ENCODE measurements at places on chromosomes 7 and 10.

GRCh38 chr10:122419016-122419415 lies 35.4 kb upstream of the ARMS2 start:
- DNase-seq: no peak

GRCh38 chr7:28748346-28748745 lies 209.8 kb downstream of the TRIL start:
- no peak for DNase-seq

GRCh38 chr7:129401228-129401966 lies 32.8 kb upstream of the STRIP2 start:
- no peak for DNase-seq

DNA sequence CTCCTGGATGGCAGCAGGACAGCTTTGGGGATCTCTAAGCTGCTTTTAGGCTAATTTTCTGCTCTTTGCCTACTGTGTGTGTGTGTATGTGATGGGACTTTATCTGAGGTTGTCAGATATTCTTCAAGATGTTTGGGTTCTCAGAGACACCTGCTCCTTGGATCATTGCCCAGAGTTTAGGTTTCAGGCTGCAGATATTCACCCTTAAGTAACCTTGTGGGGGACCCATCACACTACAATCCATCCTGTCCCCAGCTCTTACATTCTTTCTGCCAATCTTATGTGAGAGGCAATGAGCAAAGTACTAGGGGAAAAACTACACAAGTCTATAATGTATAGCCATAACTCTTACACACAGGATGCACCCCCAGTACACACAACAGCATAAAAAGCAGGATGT lies 263.0 kb upstream of the ZWINT start:
- DNase-seq: no peak

GRCh38 chr7:144936314-144936713 lies 100.5 kb upstream of the TPK1 start:
- DNase-seq: no peak

GRCh38 chr10:3889961-3890522 lies 105.0 kb upstream of the KLF6 start:
- DNase-seq: no peak

GRCh38 chr7:128408709-128409595 lies 830 bp downstream of the IMPDH1 start:
- no peak for DNase-seq

GRCh38 chr7:129055861-129056464 lies 1.1 kb upstream of the TNPO3 start:
- no peak for DNase-seq

DNA sequence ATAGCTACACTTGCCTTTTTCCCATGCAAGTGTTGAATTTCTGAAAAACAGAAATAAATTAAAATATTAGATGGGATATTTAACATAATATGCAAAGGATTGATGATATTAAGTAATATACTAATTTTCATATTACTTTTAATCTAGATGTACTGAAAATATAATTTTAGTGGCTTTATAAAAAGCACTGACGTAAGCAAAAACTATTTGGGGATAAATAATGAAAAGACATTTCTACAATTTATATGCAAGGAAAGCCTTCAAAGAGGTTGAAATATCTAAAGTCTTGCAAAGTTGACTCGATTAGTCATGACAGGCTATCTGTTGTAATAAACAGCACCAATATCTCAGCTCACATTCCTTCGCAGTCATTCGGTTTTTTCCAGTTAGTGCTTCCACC lies 94.9 kb upstream of the ABCB5 start:
- no peak for DNase-seq

DNA sequence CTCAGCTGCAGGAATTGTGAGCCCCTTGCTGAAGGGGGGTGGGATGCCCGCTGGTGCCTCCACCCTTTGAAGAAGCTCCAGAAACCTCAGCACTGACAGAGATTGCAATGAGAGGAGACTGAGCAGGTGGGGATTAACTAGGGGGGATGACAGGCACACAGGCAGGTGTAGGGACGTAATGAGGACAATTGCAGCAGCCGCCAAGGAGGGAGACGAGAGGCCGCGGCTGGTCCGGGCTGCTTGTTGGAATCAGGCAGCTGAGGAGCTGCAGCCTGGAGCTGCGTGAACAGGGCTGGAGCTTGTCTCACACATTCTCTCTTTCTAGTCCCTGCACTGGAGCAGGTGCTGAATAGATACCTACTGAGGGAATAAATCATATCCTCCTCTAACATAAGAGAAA lies 122.0 kb upstream of the TCERG1L start:
- DNase-seq: no peak

- no peak for DNase-seq
Measured at GRCh38 chr7:101255796-101256195, 10.9 kb upstream of the FIS1 start.

DNA sequence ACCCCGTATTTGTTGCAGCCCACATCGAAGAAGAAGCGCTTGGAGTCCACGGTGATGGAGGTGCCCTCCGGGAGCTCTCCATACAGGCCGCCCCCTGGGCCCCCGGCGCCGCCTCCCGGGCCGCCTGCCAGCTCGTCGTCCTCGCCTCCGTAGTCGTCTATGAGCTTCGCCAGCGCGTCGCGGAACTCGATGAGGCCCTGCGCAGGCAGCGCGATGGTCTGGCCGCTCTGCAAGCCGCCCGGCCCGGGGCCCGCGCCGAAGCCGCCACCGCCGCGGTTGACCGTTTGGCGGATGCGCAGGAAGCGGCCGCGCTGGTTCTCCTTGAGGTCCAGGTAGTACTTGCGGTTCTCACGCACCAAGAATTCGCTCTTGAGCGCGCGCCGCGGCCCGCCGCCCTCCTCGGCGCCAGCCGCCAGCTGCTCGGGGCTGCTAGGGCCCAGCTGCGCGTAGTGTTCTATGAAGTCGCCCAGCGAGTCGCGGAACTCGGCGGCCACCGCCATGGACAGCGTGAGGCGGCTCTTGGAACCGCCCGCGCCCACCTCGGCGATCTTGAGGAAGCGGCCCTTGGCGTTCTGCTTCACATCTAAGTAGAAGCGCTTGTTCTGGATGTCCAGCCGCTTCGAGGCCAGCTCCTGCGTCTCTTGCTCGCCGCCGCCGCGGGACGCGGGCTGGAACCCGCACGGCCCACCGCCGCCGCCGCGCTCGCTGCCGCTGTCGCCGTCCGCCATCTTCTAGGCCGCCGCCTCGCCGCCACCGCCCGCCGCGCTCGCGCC lies 523 bp downstream of the PURB start:
- DNase-seq: peak; percentile 33

- DNase-seq: no peak
Measured at GRCh38 chr7:30074422-30075030, 46.3 kb downstream of the PLEKHA8 start.

- no peak for DNase-seq
Measured at GRCh38 chr7:139992353-139993044, 70.3 kb downstream of the PARP12 start.

GRCh38 chr10:48943096-48943495 lies 3.5 kb upstream of the LRRC18 start:
- DNase-seq: no peak
